Smooth muscle cell of the umbilical artery (primary cell): ENCODE measurements at places on chromosomes 5 and 9. TPM values are rescaled to one million over a fixed set of nuclear protein-coding genes. Genes with fewer than 3 reads are reported as not detected.

The PCDHA5 gene
- under 0.01 and 0.05 TPM in 2 replicates for total RNA-seq

The SLC36A2 gene
- not detected in 2 replicates for total RNA-seq

The HNRNPAB gene
- total RNA-seq, result 40.7 and 57.1 TPM in 2 replicates

The SAXO1 gene
- total RNA-seq, result 0.05 TPM in 1 of 2 replicates, not detected in the other
